SJSA1 (cell line): ENCODE measurements at places on chromosomes 11 and 22. TPM values are rescaled to one million over a fixed set of nuclear protein-coding genes. Genes with fewer than 3 reads are reported as not detected.

GRCh38 chr11:68816251-68816776 lies 25.4 kb downstream of the CPT1A start:
- no peak for DNase-seq
- H3K4me1 ChIP-seq: no peaks in the 10 kb centered on the region

DNA sequence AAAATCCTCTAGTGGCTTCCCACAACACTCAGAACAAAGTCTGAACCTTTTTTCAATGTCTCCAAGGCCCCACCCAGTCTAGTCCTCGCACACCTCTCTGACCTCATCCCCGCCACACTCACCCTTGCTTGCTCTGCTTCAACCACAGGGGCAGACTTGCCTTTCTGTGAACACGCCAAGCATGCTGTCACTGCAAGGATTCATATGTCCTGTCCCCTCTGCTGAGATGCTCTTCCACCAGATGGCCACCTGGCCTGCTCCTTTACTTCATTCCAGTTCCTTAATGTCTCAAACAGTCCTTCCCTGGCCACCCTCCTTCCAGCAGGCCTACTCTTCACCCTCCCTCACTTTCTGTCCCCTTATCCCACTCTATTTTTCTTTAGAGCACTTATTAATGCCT lies 60.6 kb upstream of the ARHGAP20 start:
- peaks cover 3% of the 10 kb centered on the region for H3K4me1 ChIP-seq
- no peak for DNase-seq
- no peaks in the 10 kb centered on the region for H3K36me3 ChIP-seq
- H3K4me3 ChIP-seq: no peak overlapping the region
- H3K27ac ChIP-seq: no peak overlapping the region

- no peaks in the 10 kb centered on the region for H3K36me3 ChIP-seq
- H3K4me1 ChIP-seq: no peaks in the 10 kb centered on the region
- H3K4me3 ChIP-seq: no peak overlapping the region
- no peak overlapping the region for H3K27ac ChIP-seq
Observed at GRCh38 chr11:104214517-104214916, 50.6 kb upstream of the PDGFD start.

- no peak for DNase-seq
- H3K4me1 ChIP-seq: peaks cover 14% of the 10 kb centered on the region
- H3K36me3 ChIP-seq: no peaks in the 10 kb centered on the region
- H3K27me3 ChIP-seq: no peaks in the 10 kb centered on the region
Observed at GRCh38 chr22:47304854-47305253, 542.4 kb downstream of the TBC1D22A start.

GRCh38 chr11:100703801-100704575 lies 16.9 kb downstream of the ARHGAP42 start:
- H3K4me1 ChIP-seq: peaks cover 11% of the 10 kb centered on the region
- peaks cover 6% of the 10 kb centered on the region; the same call in 1 of the 2 replicates for H3K36me3 ChIP-seq
- no peak overlapping the region for H3K4me3 ChIP-seq
- no peak overlapping the region for H3K27ac ChIP-seq
- DNase-seq: no peak

GRCh38 chr11:129610545-129610944 lies 205.1 kb upstream of the TMEM45B start:
- H3K4me3 ChIP-seq: no peak overlapping the region
- no peak for DNase-seq
- H3K36me3 ChIP-seq: no peaks in the 10 kb centered on the region
- H3K27me3 ChIP-seq: no peaks in the 10 kb centered on the region
- no peaks in the 10 kb centered on the region for H3K4me1 ChIP-seq

SPA17 gene
- 2.6 and 5.5 TPM in 2 replicates for total RNA-seq

TNNT3 gene
- total RNA-seq: 7.5 and 8.0 TPM in 2 replicates

KCNC1 gene
- total RNA-seq: not detected in 2 replicates

COPB1 gene
- 324 and 423 TPM in 2 replicates for total RNA-seq

POU2AF1 gene
- not detected in 2 replicates for total RNA-seq

GRK3 gene
- 4.2 and 6.3 TPM in 2 replicates for total RNA-seq

DGKZ gene
- 43.7 and 47.6 TPM in 2 replicates for total RNA-seq
